ENCODE measurements at places on chromosomes 12 and 14.

DNA sequence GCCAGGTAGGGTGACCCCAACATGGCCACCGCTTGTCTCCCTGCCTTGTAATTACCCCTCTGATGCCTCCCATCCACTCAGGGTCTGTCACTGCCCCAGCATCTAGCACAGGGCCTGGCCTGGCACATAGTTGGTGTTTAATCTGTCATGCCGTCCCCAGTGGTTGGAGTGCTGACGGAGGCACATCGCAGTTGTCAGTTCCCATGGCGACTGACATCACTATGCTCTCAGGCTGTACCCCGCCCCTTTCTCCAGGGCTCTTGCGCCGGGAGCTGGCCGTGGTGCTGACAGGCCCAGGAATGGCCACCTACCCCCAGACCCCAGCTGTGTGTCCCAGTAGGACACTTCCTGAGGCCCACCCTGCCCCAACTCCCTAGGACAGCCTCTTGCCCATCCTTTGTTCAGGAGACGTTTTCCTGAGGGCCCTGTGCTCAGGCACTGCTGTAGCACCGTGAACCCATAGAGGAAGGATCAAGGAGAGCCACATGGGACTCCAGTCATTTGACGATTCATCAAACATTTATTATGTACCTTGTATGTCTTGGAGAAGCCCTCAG, 23.0 kb downstream of the FAM222A start:
- DNase-seq: no peak

DNA sequence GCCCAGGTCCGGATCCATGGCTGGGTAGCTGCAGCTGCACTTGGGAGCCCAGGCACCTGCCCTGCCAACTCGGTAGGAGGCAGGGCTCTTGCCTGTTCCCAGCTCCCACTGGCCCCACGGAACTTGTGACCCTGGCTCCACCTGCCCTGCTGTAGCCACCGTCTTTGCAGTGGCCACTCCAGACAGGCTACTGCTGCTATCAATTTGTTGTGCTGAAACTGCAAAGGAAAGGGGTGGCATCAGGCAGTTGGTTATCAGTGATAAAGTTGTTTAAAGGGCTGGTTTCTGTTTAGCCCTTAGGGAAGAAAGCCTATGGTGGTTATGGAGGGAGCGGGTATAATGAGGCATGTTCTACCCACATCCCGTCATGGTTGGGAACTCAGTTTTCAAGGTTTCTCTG, 32.1 kb upstream of the ARID2 start:
- no peak for DNase-seq

GRCh38 chr12:92566448-92567019, 136.3 kb upstream of the PLEKHG7 start:
- no peak for DNase-seq

- DNase-seq: no peak
These were observed 143.9 kb downstream of the ALX1 start for GRCh38 chr12:85423947-85424346.

GRCh38 chr14:94341656-94342333, 18.7 kb upstream of the SERPINA6 start:
- DNase-seq: no peak

GRCh38 chr12:121805171-121806008, 1.6 kb downstream of the SETD1B start:
- no peak for DNase-seq

GRCh38 chr12:14422516-14423230, 57.2 kb downstream of the ATF7IP start:
- DNase-seq: no peak

- no peak for DNase-seq
These were observed 15.9 kb downstream of the PYROXD1 start for GRCh38 chr12:21453312-21453852.

DNA sequence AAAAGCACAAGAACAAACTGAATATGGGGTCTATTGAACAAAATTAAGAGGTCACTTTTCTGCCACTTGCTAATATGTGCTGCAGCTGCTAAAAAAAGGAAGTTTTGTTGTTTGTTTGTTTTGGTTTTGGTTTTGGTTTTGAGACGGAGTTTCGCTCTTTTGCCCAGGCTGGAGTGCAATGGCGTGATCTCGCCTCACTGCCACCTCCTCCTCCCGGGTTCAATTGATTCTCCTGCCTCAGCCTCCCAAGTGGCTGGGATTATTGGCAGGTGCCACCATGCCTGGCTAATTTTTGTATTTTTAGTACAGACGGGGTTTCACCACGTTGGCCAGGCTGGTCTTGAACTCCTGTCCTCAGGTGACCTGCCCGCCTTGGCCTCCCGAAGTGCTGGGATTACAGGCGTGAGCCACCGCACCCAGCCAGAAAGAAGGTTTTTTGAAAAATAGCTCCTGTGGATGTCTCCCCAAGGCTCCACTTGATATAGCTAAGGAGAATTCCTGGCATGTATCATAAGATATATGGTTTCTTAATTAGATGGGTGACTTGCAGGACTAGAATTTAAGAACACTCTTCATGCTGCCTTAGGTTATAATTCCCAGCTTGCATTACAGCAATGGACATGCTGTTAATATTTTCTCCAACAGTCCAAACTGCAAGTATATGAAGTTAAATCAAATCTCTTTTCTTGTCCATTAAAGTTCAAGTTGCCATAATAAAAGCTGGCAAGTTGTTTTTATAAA, 237.6 kb upstream of the AMIGO2 start:
- DNase-seq: no peak

- no peak for DNase-seq
These were observed 3.3 kb downstream of the WASHC4 start for GRCh38 chr12:105110851-105111250.

- no peak for DNase-seq
These were observed 206.5 kb downstream of the SLC41A2 start for GRCh38 chr12:104751594-104751993.

GRCh38 chr12:91326058-91327027, 143.7 kb upstream of the DCN start:
- DNase-seq: no peak

GRCh38 chr14:100731846-100732765, 5.4 kb downstream of the DLK1 start:
- no peak for DNase-seq

GRCh38 chr12:111405859-111406473, at the start of gene SH2B3:
TSS of gene SH2B3 (plus strand) at chr12:111405923. CDS start at chr12:111418146, 12,223 bp downstream.
- DNase-seq: peak; percentile 71

DNA sequence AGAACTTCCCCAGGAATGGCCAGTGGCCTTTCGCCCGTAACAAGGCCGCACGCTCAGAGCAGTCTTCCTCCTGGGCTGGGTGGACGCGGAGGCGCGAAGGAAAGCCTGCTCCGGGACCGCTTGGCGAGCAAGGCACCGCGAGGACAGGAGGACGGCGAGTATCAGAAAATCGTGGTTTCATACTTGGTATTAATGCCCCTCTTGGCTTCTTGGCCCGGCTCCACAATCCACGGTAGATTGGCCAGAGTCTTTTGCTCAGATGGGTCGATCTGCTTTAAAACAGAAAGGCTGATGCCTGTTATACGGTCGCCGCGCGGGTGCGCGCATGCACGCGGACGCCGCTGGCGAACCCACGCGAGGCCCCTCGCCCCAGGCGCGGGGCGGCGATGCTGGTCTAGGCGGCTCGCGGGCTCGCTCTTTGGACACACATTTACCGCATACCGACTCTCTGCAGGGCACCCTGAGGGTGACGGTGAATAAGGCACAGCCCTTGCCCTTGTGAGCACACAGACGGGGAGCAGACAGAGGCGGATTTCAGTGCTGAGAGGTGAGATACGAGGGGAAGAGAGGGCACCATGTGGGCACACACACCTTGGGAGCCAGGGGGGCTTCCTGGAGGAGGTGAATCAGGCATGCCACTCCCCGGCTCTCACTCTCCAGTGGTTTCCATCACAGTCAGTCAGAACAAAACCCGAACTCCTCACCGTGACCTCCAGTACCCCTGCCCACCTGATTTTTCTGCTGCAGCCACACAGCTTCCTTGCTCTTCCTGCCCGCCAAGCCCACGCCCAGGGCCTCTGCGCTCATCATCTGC, 100.7 kb downstream of the APAF1 start:
- no peak for DNase-seq
